ENCODE measurements at places on chromosomes 3 and 15. TPM values are rescaled to one million over a fixed set of nuclear protein-coding genes. Genes with fewer than 3 reads are reported as not detected.

PLA2G4D gene
- not detected for total RNA-seq

NUDT16 gene
- 4.9 TPM for total RNA-seq

EHHADH gene
- total RNA-seq: 3.5 TPM

GTF2A2 gene
- 146 TPM for total RNA-seq

PLAAT1 gene
- total RNA-seq: not detected

ROBO2 gene
- total RNA-seq: not detected

CCR5 gene
- total RNA-seq: not detected

DUOX2 gene
- total RNA-seq: not detected

SLC22A14 gene
- not detected for total RNA-seq

PLA2G4E gene
- not detected for total RNA-seq

SCN5A gene
- total RNA-seq: 0.35 TPM

Data from activated naive CD4-positive, alpha-beta T cell treated with anti-CD3 and anti-CD28 coated beads for 36 hours (primary cell).